ENCODE measurements at places on chromosomes 1 and 21.

GRCh38 chr1:235527196-235527814 is 23.1 kb upstream of the B3GALNT2 start:
- no peak for DNase-seq

DNA sequence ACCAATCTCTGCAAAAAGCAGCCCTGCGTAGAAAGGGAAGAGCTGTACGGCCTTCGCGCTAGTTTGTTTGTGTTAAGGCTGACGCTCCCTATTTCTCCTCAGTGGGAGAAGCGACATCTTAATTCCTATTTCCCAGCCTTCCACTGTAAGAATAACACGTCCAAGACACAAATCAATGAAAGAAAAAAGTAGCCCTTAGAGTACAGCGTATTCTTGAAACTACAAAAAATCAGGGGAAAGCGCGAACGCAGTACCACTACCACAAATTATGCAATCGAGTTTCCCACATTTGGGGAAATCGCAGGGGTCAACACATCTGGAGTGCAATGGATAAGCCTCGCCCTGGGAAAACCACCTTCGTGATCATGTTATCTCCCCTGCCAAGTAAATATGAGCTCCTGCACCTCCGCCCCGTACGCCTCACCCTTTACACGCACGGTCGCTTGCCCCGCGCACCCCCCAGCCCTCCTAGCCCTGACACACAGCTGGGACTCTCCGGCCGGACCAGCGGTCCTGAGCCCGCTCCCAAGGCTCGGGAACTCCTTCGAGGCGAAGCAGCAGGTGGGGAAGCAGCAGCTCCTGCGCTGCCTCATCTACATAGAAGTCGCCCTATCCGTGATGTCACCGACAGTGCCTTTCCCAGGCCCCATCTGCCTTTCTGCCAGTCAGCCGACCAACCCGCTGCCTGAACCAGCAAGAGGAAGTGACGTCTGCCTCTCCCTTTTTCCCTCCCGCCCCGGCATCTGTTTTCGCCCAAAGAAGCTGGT is 94.7 kb downstream of the PPIAL4G start:
- peak; percentile 81 for DNase-seq

GRCh38 chr1:234649432-234650081 is 39.6 kb upstream of the IRF2BP2 start:
- DNase-seq, result no peak

GRCh38 chr1:230284891-230285290 is 141.2 kb downstream of the PGBD5 start:
- no peak for DNase-seq

GRCh38 chr1:65079941-65080340 is 68.1 kb upstream of the AK4 start:
- DNase-seq, result no peak

GRCh38 chr1:212629450-212630157 is 21.0 kb downstream of the ATF3 start:
- DNase-seq, result no peak

DNA sequence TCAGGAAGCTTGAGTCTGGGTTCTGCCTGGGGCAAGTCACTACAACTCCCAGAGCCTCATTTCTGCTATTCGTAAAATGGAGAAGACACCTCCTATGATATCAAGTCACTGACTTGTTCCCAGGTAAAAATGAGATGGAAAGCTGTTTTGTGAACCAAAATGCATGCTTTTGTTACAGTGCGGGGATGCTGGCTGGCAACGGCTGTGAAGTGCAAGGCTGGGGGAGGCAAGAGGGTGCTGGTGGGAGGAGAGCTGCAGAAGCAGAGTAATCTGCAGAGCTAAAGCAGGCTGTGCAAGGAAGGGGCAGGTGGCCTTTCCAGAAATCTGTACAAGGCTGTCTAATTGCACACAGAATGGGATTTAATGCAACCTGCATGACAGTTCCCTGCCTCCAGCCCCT is 150.9 kb downstream of the CNIH3 start:
- no peak for DNase-seq

- DNase-seq, result no peak
Measured at GRCh38 chr1:212359794-212360479, 54.7 kb downstream of the PACC1 start.

- DNase-seq, result no peak
Measured at GRCh38 chr1:1168451-1169411, 4.9 kb upstream of the TTLL10 start.

DNA sequence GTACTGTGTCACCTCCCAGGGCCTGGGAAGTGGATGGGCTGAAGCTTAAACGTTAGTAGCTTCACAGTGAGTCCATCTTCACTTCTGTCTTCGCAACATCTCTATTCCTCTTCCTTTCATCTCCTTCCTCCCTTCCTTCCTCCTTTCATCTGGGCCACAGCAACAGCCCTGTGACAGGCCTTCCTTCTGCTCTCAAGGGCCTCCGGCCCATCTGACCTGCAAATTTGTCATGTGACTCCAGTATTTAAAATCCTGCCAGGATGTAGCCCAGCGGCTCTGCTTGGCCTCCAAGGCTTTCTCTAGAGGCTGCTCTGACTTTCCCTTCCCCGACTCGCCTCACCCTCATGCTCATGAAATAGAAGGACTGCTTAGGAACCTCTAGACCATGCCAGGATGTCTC is 10.9 kb upstream of the BATF3 start:
- DNase-seq, result no peak

DNA sequence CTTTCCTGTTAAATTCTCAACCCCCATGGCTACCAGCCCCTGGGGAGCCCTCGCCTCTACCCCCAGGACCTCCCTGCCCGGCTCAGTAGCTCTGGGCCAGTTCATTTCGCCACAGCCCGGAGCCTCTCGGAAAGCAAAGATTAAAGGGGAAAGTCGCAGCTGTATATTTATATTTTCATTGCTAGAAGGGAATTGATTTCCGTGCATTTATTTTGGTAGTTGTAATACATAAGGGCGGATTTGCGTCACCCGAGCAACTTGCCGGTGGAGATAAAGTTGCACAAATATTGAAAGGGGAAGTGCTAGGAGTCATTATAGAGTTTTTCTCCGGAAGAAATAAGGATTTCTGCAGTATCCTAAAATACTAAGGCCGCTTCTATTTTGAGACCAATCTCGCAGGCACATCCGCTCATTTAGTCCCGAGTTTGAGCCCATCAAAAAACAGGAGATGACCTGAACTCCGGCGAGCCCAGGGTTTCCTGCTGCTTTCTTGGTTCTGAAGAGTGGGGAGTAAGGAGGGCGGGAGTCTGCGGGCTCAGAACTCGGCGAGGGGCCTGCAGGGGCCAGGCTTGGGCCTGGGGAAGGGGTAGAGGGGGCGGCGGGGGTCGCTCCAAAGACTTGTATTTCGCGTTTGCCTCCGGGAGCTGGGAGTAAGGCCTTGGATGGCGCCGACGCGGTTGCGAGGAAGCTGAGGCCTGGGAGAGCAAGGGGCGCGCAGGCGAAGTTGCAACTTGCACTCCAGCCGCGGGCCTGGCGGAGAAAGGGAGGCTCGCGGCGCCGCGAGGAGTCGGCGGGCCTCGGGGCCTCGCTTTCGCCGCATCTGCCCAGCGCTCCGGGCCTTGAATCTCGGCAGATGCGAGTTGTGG is 2.5 kb upstream of the HLX start:
- peak; percentile 49 for DNase-seq

- no peak for DNase-seq
Measured at GRCh38 chr21:37575580-37575979, 209.0 kb downstream of the DYRK1A start.

GRCh38 chr1:169326956-169327268 is 40.7 kb downstream of the NME7 start:
- DNase-seq, result no peak
